HT-29 (cell line): ENCODE measurements at places on chromosomes 1 and 21. TPM values are rescaled to one million over a fixed set of nuclear protein-coding genes. Genes with fewer than 3 reads are reported as not detected.
A peak's percentile ranks its signal among the peaks of the same experiment; 100 is the strongest.

Gene PGBD5
- total RNA-seq, result not detected in 2 replicates

DNA sequence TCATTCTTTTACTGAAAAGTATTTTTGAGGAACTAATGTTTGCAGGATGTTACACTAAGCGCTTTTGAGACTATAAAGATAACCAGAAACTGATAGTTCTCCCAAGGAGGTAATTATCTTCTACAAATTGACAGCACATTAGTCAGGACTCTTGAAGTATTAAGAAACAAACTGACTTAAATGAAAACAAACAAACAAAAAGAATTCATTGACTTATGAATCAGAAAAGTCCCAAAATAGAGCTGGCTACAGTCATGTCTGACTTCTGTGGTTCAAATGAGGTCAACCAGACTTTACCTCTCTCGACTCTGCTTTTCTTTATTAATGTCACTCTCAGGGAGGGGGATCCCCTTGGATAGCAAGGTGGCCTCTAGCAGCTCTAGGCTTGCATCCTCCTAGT is 296.8 kb downstream of the TPR start:
- DNase-seq, result no peak

GRCh38 chr1:100433563-100433962 is 81.3 kb downstream of the CDC14A start:
- no peak for DNase-seq

DNA sequence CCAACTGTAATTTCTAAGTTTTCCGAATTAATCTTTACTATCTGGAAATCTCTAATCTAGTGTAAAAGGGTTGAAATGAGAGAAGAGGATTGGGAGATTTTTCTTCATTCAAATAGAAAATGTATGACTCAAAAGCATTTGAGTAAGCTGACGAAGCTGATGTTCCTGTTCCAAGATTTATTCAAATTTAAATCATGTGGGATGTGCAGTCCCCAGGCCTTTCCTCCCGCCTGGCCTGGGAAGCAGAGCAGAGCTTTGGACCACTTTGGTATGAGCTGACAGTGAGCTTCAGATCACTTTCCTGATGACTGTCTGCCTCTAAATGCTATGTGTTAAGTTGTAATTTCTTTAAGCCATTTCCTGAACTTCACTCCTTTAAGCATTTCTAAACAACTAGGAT is 192.0 kb downstream of the DHRS3 start:
- no peak for DNase-seq

DNA sequence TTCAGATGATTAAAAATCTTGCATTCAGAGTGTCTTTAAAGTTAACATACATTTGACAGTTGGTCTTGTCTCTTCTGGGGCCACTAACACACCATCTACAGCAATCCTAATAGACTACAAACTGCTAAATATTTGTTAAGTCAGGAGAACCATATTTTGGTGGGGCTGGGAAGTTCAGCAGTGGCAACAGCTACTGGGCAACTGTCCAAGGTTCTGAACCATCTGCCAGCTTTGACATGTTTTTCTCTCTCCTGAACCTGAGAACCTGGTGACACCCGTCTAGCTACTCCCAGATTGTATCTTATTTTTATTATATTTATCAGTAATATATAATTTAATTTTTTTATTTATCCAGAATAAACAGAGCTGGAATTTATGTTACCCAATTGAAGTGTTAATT is 199.0 kb upstream of the DPYD start:
- DNase-seq, result peak; percentile 54

GRCh38 chr1:31295874-31296485 is 608 bp downstream of the SNRNP40 start:
- DNase-seq, result no peak

DNA sequence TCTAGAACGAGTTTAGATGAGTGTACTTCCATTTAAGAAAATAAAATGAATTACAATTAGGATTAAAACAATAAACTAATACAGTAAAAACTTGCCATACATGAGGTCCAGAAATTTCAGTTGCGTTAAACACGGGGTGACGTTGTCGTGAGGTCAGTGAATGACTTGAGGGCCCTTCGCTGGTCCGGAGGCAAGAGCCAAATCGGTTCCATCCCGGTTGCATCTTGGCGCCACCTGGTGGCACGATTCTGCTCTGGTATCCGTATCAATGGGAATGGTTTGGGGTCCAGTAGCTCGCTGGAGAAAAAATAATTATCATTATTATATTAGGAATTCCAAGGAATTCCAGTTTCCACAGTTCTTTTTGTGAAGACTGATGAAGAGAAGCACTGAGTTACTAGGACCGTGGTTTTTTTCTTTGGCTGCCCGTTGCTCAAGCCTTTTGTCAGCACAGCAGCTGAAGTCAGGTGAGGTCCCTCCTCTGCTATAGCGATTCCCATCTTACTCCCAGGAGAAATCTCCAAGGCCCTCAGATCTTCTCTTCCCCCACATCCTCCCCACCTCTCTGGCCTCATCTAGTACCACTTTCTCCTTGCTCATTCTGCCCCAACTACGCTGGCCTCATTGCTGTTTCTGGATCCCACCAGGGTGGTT is 161.4 kb downstream of the SLC35F3 start:
- peak; percentile 81 for DNase-seq
